K562 (cell line): ENCODE measurements at places on chromosomes 12 and 14. TPM values are rescaled to one million over a fixed set of nuclear protein-coding genes. Genes with fewer than 3 reads are reported as not detected.

DNA sequence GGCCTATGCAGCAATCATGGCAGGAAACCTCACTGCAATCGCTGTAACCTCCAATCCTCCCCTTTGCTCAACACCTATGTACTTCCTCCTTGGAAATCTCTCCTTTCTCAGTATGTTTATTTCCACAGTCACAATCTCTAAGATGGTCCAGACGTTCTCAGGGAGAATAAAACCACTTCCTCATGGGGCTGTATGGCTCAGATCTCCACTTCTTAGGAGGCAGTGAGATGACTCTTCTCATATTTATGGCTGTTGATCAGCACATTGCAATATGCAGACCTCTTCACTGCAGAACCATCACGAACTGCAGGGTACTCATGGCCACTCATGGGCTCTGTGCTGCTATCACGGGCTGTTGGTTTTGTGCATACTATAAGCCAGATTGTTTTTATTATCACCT is 17.1 kb upstream of the OR4K17 start:
- DNase-seq = no peak

DNA sequence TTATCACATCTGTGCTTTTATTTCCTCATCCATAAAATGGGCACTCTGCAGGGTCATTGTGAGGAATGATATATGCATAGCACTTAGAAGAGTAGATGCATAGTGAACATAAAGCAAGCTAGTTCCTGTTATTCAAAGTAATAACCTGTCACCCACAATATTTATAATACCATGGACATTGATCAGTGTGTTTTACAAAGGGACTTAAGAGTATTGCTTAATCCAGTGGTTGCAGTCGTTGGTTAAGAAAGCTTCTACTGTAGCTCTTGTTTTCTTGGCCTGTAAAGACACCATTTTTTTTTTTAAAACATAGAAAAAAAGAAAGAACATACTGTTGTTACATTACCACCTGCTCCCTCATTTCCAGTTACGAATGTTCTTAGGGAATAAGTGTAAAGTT is 13.1 kb downstream of the METAP2 start:
- no peak for DNase-seq

DNA sequence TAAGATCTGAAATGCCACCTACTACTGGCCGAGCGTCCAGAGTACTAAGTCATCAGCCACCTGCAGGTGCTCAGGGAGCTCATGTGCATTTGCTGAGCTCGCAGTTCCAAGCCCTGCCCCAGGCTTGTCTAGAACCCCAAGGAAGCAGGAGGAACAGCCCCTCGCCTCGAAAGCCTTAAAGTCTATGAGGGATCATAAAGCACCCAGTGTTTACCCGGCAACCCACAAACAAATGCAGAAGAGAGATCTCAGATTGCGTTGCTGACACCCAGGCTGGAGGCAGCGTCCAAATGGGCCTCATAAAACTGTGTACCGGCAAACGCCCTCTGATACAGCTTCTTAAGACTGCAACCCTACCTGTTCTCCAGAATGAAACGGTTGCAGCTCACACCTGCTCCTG is 6.8 kb downstream of the KDM2B start:
- no peak for DNase-seq

- DNase-seq = no peak
These were observed 3.3 kb downstream of the CD4 start for GRCh38 chr12:6792522-6793201.

DNA sequence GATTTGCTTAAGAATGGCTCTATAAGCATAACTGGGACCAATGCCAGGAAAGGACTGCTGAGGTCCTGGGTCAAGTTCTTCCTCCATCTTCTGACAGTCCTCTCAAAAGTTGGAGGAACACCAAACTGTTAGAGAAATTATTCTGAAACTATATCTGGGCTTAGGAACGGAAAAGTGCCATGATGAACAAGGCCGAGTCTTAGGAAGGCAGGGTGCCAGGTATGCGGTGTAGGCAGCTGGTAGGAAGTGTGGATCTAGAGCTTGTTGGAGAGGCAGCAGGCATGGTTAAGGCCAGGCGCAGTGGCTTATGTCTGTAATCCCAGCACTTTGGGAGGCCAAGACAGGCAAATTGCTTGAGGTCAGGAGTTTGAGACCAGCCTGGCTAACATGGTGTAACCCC is 7.7 kb downstream of the GNPTAB start:
- DNase-seq = no peak

DNA sequence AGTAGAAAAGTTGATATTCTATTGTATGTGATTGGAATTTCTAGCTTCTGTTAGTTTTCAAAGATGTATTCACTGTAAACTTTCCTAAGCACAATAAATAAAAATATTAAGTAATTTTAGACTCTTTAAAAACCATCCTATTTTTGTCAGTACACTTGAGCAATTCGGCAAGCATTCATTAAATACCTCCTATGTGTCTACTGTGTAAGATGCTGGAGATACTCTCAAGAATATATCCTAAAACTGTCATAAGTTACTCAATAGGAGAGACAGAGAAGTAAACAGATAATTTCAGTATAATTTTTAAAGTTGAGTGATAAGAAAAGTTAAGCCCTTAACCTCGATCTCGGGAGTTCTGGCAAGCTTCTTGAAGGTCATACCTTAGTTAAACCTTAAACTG is 46.1 kb downstream of the FANCM start:
- no peak for DNase-seq

GNPTAB gene
- 19.3 and 20.4 TPM in 2 replicates for total RNA-seq

DNA sequence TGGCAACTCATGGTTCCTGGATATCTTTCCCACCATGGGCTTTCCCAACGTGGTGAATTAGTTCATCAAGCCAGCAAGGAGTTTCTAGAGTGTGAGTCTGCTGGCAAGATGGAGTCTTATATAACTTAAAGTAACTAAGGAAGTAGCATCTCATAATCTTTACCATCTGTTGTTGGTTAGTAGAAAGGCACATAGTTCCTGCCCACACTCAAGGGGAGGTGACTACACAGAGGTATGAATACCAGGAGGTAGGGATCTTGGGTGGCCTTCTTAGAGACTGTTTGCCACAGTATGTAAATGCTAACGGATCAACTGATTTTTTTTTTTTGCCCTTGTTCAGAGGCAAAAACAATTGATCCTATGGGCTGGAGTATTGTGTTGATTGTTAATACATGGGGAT is 446.9 kb downstream of the ATP23 start:
- no peak for DNase-seq

- no peak for DNase-seq
These were observed 5.1 kb downstream of the P3H3 start for GRCh38 chr12:6833189-6833890.

DNA sequence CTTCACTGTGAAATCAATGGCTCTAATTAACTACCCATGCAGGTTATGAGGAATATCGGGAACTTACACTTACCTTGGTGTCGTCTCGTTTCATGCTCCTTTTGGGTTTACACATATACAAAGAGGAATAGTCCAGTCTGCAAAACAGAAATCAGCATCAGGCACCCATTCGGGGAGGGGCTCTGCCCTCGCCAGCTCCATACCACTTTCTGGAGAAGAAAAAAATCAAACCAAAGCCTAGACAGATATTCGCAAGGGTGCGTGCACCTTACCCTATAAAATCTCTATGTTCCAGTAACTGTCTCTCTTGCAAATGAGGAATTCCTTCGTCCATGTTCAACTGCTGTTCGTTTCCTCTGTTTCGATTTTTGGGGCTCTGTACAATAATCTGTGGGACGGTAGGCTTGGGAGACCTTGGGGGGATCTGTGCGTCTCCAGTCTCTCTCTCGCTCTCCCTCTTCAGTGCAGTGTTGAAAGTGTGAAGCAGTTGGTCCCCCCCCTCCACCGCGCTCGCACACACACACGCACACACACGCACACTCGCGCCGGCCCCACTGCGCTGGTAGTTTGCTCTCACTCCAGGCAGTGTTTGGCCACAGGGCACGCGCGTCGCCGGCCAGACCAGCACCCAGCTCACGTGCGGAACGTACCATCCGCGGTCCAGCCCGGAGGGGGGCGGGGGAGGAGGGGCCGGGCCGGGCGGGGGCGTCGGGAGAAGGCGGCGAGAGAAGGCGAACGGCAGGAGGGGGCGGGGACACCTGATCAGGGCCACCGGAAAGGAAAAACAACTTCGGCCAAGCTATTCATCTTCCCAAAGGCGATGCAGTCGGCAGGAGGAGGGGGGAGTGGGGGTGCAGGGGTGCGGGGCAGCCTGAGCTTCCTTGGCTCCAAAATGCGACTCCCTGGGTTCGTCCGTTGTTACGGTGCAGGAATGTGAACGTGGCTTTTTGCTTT is at the start of gene BHLHE41:
Gene BHLHE41 (minus strand): TSS at position 592 of the 954 bp plus-strand sequence. CDS start 258 bp downstream, at position 334.
- no peak for DNase-seq

DNA sequence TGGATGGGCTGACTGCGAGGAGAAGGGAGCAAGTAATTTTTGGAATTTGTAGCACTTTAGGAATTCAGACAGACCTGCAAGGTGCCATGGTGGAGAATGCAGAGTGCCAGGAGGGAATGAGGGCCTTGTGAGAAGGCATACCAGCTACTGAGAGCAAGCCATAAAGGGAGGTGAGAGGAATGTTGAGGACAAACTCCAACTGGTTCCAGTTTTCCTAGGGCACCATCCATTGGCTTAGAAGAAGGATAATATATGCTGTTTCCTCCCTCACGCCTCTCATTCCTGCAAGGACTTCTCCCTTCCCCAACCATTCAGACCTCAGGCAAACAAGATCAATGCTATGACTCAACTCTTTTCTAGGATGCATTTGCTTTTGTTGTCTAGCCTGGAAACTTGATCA is 11.2 kb upstream of the DAAM1 start:
- no peak for DNase-seq

DNA sequence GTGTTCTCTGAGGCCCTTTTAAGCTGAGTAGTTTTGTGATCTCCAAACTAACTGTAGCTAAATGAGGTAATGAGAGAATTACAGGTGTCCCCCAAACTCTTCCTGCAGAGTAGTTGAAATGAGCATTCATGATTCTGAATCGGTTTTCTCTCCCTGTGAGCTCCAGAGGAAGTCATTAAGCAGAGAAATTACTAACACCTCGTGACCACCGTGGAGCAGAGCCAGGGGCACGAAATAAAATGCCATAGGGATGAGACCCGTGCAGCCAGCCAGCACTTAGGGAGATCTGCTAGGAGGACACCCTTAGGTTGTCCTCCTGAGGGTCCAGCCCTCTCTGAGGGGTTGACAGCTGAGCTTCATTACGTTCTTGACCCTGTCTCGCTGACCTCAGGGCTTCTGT is 79.5 kb downstream of the SLC25A47 start:
- no peak for DNase-seq

CAPS2 gene
- total RNA-seq = 0.36 and 0.60 TPM in 2 replicates

- no peak for DNase-seq
These were observed 58.9 kb upstream of the TMTC2 start for GRCh38 chr12:82627799-82628198.

GPRC5D gene
- not detected in 2 replicates for total RNA-seq

- no peak for DNase-seq
These were observed 30.4 kb upstream of the RIMBP2 start for GRCh38 chr12:130746546-130746945.

DNA sequence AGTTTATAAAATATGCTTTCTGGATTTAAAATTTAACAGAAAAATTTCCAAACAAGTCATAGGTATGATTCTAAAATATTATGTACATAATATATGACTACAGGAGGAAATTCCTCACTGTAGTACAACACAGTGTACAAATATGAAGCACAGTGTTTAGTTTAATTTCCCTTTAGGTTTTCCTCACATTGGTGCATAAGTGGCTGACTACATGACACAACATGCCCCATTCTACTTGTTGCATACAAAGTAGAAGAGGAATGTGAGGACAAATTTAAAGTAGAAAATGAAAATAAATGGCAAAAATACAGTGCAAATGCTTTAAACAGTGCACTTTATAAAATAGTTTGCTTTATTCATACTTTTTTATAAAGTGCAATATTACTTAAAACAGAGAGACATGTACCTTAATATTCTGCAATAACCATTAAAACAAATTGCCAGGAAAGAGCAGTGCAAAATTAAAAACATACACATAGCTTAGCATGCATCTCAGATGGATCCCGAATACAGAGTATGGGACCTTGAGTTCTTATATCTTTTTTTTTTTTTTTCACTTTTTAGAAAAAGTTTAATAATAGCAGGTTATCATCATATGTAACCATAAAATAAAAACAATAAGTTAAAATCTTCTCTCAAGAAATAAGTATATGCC is 54.8 kb upstream of the TTC7B start:
- DNase-seq = no peak

DNA sequence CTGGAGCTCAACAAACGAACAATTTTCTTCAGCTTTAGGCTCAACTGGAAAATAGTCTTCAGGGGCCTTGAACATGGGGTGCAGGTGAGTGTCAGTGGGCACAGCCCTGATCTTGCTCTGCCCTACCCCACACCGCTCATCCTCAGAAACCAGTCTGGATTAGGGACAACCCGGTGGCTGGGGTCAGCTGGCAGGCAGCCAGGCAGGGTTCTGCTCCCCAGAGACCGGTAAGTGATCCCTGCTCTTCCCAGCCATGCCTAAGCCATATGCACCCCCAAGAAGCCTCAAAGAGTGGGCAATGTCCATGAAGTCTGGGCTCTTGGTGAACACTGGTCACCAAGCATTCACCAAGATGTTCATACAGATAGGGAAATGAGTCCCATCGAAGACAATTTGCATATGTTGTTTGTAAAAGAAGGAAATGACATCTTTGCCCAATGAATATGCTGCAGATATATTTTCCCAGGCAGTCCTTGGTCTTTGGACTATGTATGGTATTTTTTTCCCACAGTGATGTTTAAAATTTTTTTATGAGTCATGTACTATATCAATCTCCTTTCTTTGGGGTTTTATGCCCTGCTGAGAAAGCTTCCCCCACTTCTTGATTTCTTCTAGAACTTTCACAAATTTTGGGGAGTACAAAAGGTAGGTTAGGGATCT is 63.9 kb upstream of the VASH1 start:
- no peak for DNase-seq

DNA sequence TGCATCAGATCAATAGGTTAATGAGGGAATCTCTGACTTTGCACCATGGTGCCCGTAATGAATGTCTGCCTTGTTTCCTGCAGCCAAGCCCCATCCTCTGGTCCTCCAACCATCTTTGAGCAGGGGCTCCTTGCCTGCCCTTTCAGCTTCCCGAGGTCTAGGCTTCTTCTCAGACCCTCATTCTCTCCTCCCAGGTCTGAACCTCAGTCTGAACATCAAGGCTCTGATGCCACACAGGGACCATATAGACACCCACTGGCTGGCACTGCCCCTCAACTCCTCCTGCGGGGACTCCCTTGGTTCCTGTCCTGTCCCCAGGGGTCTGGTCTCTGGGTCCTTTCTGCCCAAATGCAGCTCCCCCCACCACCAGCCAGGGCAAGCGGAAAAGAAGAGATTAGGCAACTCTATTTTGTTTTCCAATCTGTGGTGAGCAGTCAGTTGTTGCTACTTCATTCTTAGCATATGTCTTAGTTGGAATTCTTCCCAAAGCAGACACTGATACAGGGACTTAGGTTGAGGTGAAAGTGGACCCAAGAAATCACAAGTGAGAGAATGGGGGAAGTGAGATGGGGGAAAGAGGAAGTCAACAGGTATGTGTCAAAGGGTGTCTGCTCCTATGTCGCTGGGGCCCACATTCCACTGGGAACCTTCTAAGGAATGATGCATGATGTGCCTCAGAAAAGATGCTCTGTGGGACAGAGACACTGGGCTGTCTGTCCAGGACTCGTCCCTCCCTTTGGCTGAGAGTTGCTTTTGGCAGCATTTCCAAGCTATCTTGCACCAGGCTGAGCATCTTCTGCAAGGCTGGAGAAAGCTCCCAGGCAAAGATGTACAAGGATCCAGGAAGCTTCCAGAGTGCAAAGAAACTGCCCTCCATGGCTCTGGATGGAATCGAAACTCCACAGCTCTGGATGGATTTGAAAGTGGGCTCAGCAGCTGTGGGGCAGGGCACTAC is 1096.5 kb upstream of the TMEM132C start:
- DNase-seq = no peak

GRCh38 chr14:96597680-96598079 is 95.5 kb downstream of the PAPOLA start:
- no peak for DNase-seq

- no peak for DNase-seq
These were observed 33.8 kb upstream of the SMUG1 start for GRCh38 chr12:54222609-54223008.
